ENCODE measurements at places on chromosomes 5 and 9.
A peak's percentile ranks its signal among the peaks of the same experiment; 100 is the strongest.

GRCh38 chr5:152499814-152500535, 94.9 kb upstream of the NMUR2 start:
- no peak for DNase-seq

DNA sequence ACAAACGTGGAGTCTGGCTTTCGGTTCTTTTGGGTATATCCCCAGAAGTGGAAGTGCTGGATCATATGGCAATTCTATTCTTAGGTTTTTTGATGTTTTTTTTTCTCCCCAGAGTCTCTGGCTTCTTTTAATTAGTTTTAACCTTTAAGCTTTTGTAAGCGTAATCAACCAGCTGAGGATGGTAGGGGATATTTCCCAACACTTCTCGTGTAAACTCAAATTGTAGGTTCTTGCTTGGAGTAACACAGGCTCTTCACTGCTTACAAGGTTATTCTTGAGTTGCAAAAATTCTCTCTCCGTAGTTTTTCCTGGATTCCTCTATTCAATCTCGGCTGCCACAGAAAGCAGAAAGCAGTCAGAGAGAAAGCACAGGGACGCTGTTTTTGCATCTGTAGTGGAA, 11.9 kb downstream of the LAMC3 start:
- DNase-seq: no peak

- DNase-seq: no peak
Measured at GRCh38 chr5:116423141-116423540, 151.5 kb downstream of the SEMA6A start.

GRCh38 chr9:8725635-8726034, 926.1 kb upstream of the DMAC1 start:
- no peak for DNase-seq

DNA sequence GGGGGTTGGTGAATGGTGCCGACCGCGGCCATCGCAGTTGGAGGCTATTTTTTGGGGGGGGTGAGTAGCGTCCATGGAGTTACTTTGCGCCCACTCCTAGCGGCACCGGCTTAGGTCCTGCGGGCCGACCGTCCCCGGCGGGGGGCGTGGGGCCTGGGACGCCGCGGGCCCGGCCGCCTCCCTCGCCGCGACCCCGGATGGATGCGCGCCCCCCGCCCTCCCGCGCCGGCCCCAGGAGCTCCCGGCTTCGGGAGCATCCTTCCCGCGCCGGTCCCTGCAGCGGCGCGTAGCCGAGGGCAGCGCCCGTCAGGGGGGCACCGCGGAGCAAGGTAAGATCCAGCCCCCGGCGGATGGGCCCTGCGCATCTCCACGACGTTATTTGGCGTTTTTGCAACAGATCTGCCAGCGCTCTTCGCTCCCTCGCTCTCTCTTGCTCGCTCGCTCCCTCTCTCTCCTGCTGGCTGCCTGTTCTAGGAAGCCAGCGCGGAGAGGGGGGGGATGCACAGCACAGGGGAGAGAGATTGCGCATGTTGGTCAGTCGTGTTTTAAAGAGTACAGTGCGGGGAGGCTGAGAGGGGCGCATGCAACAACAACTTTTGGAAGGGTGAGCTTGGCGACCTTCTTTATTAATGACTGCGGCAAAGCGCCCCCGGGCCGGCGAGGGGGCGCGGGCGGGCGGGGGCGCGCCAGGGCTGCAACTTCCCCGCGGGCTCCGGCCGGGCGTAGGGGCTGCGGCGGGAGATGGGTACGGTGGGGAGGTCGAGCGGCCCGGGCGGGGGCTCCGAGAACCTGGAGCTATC, 413 bp downstream of the JADE2 start:
- DNase-seq: no peak

DNA sequence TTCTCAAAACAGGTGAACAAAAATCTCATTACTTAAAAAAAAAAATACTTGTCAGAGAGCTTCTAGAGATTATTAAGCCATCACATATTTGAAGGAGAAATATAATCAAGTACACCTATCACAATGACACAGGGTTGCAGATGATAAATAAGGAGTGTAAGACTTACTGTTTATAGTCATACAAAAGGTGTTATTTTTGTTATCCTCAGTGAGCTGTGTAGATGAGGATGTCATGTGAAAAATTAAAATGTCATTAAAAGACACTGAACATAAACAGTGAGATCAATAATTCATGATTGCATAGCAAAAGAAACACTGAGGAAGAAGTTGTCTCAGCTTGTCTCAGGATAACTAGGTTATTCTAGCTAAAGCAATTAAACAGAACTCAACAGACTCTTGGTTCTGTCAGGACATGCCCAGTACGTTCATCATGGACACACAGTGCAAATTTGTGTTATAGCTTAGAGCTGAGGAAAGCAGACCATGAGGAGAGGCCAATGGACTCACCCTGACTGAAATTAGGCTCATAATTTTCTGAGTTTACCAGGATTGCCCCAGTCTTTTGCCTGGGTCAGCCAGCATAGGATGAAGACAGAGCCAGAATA, 1162.6 kb upstream of the C9orf72 start:
- DNase-seq: no peak

- DNase-seq: no peak
Measured at GRCh38 chr5:81019748-81020147, 59.6 kb downstream of the RASGRF2 start.

DNA sequence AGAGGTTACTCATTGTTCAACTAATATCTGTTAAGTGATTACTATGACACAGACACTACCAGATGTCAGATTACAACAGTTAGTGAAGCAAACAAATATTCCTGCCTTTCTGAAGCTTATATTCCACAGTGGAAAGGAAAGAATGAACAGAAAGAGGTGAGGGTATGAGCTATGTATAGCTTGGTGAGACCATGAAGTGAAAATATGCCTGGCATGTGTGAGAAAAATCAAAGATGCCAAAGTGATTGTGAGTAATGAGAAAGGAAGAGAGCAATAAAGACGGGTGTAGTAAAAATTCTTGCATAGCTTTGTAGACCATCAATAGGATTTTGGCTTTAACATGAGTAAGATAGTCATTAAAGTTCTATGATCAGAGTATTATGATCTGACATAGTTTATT, 734.5 kb upstream of the NUDT12 start:
- no peak for DNase-seq

DNA sequence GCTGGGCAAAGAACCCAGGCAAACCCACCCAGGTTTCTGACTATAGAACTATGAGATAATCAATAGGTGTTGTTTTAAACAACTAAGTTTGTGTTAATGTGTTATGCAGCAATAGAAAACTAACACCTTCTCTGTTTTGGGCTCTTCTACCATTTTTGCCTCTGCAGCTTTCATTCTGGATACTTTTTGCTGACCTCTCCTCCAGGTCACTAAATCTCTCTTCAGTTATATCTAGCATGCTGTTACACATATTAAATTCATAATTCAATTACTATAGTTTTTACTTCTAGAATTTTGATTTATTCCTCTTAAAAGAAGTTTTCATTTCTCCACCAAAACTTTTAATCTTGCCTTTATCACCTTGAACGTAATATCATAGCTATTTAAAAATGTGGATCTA, 17.2 kb downstream of the MAPK9 start:
- DNase-seq: no peak

DNA sequence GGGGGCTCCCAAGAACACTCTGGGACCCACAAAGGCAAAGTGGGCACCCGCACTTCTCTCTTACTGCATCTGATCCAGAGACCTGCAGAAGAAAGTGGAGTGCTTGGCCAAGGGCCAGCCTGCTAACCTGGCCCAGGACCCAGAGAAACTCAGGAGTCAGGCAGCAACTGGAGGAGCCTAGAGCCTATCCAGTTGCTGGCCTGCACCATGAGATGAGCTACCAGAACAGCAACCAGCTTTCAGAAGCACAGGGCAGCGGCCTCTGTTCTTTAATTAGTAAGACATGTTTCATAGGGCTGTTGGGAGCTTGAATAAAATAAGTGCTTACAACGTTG, 298.3 kb downstream of the GADD45G start:
- no peak for DNase-seq

DNA sequence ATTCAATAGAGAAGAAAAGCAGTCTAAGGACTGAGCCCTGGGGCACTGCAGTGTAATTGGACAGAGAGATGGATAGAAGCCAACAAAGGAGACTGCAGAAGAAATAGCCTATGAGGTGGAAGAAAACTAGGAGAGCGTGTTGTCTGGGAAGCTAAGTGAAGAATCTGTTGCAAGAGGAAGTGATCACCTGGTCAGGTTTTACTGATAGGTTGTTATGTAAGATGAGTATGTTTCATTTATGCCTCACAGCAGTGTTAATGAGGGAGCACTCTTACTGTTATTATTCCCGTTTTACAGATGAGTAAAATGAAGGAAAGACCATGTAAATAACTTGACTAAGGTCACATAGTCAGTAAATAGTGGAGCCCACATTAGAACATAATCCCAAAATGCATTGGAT, 80.0 kb upstream of the GRHPR start:
- no peak for DNase-seq

DNA sequence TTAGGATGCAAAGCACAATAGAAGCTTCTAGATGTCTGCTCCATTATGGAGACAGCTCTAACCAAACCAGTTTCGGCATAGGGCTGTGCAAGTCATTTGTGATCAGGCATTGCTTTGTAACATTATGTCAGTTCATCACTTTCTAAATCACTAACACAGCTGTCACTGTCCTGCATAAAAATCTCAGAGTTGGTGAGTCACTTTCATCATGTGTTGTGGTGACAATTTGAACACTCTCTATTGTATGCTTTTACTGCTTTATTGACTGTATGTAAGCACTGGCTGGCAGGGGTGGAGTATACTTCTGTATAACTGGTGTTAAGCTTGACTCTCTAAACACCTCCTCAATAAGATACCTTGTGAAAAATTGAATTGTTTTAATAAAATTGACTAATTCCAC, 77.9 kb downstream of the SLCO4C1 start:
- no peak for DNase-seq

DNA sequence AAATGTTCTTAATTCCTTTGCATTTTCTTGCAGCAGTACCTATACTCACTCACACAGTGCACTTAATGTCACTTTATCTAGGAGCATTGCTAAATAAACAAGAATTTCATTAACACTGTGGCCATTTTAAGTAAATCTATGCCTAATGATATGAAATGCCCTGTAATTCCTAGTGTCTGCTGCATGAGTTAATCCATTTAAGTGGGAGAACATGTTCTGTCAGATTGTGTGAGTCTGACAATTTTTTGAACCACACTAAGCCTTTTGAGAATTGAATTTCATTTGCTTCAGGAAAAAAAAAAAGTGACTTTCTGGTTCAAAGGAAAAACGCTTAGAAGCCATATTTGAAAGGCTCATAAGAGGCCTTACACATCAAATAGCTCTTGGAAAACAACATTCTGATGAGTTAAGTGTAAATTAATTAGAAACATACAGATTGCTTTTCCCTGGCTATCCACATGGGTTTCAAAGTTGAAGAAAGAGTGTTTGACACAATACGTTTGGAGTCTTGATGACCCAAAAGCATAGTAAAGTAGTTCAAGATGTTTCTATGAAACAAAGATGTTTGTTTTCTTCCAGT, 446.7 kb upstream of the GRAMD2B start:
- DNase-seq: no peak

DNA sequence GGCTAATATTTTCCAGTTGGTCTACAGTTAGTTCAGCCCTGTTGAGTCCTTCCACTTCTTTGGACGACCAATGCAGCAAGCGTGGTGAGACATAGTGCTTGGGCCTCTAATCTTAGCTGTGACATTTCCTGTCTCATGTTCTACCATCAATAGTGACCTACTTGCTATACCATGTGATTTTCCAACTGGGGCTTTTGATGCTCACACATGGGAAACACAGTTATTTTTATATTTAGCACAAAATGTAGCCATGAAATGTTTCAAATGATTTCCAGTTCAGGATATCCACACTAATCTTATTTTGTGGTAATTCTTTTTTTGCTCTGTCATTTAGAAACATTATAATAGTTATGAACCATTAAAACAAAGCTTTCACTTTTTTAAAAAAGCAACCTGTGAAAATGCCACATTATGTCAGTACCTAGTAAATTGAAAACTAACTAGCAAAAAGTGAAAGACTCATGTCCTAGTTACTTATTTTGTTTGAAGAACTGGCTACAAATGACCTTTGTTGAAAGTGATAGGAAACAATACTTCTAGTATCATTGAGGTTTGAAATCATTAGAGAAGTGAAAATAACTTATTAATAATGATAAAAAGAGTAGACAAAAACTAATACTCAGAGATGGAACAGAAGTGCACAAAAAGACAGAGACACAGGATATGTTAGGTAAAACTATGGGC, 18.3 kb downstream of the MARCHF3 start:
- no peak for DNase-seq

GRCh38 chr9:83367326-83367725, 170.9 kb downstream of the FRMD3 start:
- DNase-seq: no peak

DNA sequence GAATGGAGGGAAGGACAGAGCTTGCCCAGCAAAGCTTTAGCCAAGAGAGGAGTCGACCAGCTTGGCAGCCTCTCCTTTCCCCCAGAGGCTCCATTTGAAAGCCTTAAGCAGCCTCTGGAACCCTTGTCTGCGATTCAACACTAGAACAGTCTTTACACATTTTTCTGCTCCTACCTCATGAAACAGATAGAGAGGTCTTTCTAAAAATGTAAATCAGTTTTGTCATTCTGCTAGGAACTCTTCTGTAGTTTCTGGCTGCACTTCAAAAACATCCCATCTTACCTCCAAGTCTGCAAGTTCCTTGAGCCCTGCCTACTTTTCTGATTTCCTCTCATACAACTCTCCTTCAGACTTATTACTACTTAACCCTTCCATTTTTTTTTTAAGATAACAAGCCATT, 70.1 kb downstream of the PDE4D start:
- DNase-seq: no peak

DNA sequence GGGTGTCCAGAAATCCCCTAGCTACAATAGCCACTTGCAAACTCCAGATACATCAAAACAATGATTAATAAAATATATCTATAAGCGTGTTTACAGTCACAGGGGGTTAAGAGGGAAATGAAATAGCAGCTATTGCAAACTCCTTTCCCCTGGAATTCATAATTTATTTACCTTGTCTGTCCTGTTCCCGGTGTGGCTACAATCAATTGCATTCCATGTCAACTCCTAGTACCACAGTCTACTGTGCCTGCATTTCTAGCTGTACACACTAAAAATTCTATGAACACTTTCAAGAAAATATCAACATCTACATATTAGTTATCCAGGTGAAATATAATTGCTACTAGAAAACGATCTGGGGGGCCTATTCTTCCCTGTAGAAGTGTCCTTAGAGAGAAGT, 217.6 kb downstream of the ELAVL2 start:
- DNase-seq: no peak

DNA sequence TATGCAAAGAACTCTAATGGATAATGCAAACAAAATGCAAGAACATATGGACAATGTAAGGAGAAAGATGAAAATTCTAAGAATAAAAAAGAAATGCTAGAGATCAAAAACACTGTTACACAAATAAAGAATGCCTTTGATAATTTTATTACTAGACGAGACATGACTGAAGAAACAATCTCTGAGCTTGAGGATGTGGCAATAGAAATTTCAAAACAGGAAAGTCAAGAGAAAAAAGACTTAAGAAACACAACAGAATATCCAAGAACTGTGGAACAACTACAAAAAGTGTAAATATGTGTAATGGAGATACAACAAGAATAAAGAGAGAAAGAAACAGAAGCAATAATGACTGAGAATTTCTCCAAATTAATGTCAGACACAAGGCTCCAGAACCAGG, 140.5 kb upstream of the ACOT12 start:
- DNase-seq: no peak

GRCh38 chr5:134175921-134176510, 734 bp downstream of the SKP1 start:
- DNase-seq: peak; percentile 46

- no peak for DNase-seq
Measured at GRCh38 chr5:145825751-145826180, 9.4 kb downstream of the PRELID2 start.
